ENCODE measurements at places on chromosomes 5 and 9.

GRCh38 chr5:85069659-85070640 lies 685.3 kb upstream of the EDIL3 start:
- DNase-seq: no peak

- peak; percentile 46 for DNase-seq
These were observed 125.4 kb upstream of the ADAMTS16 start for GRCh38 chr5:5014586-5015235.

DNA sequence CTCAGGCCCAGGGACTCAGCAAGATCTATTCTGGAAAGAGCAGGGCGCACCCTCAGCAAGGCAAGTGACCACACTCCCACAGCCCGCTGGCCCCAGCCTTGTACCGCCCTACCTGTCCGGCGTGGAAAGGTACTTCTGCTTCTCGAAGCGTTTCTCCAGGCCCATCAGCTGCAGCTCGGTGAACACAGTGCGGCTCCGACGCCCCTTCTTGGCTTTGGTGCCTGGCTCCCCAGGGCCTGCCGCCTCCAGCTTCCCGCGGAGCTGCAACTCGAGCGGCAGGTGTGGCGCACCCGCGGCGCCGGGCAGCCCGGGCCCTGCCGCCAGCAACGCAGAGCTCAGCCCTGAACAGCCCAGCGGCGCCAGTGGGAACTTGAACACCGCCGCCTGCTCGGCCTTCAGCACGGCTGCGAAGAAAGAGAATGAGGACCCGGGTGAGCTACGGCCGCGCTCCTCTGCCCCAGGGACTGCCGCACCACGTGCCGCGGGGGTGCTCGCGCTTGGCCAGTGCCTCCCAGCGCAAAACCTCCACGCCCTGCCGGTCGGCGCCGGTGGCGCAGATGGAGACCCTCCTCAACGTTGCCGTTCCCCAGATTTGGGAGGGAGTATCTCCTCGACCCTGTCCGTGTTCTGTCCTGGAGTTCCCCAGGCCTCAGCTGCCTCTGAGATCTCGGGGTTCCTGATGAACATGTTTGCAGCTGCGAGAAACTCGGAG lies 2.2 kb downstream of the BARX1 start:
- no peak for DNase-seq

GRCh38 chr5:149936700-149937091 lies 7.9 kb downstream of the PDE6A start:
- DNase-seq: no peak

- no peak for DNase-seq
These were observed 26.4 kb upstream of the LNPEP start for GRCh38 chr5:96909435-96909834.

GRCh38 chr5:115333164-115333563 lies 36.7 kb upstream of the CCDC112 start:
- no peak for DNase-seq

- DNase-seq: no peak
These were observed 143.3 kb downstream of the CMYA5 start for GRCh38 chr5:79832911-79833310.

DNA sequence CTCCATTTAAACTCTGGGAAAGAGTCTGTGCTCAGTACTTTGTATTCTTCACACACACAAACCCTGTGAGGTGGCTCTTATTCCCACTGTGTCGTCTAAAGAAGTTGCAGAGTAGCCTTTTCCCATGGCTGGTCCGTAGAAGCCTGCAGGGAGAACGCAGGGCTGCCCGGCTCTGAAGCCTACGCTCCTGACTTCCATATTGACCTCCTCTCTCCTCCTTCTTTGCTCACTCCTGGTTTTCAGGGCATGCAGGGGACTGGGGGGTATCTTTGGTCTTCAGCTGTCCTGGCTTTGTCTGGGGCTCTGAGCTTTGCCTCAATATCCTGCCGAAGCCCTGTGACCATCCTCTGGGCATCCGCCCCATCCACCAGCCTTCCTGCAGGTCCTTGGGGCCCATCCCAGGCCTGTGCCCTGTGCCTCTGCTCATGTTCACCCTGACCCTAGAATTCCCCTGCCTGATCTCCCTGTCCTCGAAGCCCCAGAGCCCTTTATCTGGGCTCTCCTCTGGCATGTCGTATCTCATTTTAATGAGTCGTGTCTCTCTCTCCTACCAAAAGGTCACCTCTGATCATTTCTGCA lies 83.8 kb upstream of the FSTL4 start:
- no peak for DNase-seq

DNA sequence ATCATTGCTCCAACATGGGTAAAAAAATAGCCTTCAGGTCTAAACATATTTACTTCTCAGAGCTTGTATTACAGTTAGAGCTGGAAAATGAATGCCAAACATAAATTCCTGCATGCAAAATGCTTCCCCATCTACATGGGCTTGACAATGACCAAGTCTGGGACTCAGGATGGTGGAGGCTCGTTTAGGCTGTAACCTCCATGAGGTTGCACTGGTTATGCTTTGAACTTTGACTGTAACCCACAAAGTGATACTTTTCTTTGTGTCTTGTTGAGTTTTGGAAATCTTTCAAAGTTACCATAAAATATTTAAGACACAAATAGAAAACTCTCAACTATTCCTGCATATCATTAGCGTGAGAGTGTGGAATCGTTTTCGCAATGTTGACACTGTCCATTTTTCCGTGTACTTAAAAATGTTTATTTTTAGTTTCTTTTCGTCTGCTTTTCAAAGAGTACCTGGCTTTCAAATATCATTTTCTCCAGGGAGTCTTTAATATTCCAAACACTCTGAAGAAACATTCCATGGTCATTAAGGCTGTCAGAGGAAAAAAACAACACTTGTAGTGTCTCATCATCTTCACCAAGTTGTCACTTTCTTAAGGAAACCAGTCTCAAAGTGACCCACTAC lies 487.8 kb downstream of the ENC1 start:
- DNase-seq: no peak

- DNase-seq: peak; percentile 34
These were observed 23.0 kb downstream of the CDH10 start for GRCh38 chr5:24621792-24622191.

GRCh38 chr5:160466889-160467554 lies 45.4 kb downstream of the PTTG1 start:
- no peak for DNase-seq

- DNase-seq: no peak
These were observed 1057.2 kb upstream of the EDIL3 start for GRCh38 chr5:85441853-85442252.

DNA sequence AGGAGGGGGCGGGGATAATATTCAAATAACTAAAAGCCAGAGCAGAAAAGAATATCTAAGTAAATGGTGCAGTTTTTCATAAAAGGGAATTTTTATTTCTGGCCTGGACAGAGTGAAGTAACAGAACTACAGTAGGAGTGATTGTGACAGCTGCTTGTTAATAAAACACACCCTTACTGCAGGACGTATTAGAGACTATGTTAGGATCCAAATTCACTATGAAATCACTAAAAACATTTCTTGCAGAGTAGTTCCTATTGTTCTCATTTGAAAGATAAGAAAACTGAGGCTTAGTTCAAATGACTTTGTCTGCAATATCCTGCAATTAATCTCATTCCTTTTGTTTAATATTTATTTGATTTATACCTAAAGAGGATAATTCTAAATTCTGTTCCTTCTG lies 39.5 kb downstream of the FAM174A start:
- no peak for DNase-seq

- DNase-seq: peak; percentile 88
These were observed 8.4 kb upstream of the RGS3 start for GRCh38 chr9:113454914-113455761.

- DNase-seq: peak; percentile 86
These were observed at the start of gene LPAR1 for GRCh38 chr9:111038331-111039230. LPAR1 (minus strand) TSS chr9:111038470; CDS start chr9:110972117, 66,353 bp downstream.

DNA sequence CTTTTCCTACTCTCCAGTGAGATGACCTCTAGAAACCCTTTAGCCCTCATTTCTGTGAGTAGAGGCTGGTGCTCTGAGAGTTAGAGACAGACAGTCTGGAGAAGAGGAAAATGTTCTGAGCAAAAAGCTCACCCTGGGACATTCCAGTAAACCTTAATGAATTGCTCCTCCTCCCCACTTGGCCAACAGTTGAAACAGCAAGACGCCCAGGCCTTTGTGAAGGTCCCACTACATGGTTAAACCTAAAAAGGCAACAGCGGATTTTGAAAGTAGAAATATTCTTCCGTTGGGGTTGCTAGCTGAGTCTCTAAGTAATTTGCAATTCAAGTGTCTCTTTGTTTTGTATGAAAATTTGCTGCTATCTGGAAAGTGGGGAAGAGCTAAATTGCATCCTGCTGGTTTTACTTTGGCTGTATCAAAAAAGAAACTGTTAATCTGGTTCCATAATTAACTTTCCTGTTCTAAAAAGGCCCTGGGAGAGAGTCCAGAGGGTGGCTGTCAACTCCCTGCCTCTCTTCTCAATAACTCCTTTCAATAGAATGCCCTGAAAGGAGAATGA lies 63.8 kb downstream of the ATP10B start:
- DNase-seq: no peak

GRCh38 chr9:114390952-114391351 lies 3.2 kb upstream of the AKNA start:
- DNase-seq: no peak

GRCh38 chr5:91076138-91076537 lies 307.0 kb downstream of the ARRDC3 start:
- DNase-seq: no peak

DNA sequence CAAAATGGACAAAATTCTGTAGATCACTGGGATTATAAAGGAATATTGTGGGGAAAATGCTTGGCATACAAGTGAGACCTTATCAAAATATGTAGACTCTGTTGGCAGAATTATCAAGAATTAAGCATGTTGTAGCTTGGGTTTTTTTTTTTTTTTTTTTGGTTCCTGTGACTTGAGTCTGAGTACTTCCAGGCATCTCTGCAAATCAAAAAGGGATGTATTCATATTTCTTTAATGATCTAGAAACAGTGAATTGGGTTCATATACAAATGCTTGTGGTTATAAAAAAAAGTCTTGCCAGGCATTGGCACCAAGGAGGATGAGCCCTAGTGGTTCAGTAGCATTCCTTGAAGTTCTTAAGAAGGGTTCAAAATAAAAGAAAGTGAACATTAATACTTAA lies 292.2 kb downstream of the ARHGAP26 start:
- no peak for DNase-seq

- no peak for DNase-seq
These were observed 84.9 kb upstream of the MEF2C start for GRCh38 chr5:88967633-88968585.

- DNase-seq: no peak
These were observed 10.4 kb upstream of the PCDHGC3 start for GRCh38 chr5:141465351-141465750.

DNA sequence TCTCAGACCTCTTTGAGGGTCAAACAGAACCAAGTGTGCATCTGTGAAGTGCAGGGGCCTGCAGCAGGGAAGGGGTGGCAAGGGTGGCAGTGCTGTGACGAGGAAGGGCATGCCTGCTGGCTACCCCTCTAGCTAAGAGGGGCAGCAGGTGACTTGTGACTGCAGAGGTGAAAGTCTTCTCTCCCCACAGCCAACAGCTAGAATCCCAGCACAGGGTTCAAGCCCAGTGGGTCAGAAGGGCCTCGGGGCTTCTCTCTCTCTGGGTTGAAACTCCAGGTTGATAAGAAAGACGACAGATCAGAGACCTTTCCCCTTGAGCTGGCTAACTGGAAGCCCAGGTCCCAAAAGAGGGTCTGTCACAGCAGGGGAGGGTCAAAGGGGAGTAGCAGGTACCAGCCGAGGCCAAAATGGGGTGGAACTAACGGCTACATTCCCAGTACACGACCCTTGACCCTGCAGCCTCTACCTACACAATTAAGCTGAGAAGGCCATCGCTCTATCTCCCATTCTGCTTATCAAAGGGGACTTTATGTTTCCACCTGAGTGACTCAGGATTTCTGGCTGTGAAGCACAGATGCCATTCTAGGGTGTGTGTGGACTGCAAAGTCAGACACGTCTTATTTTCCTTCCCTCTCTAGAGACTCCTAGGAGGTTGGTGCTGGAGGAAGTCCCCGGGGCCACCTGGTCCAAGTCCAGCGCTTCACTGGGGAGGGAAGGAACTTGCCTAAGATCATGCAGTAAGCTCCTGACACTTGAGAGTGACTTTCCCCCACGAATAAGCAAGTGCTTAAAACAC lies 14.6 kb downstream of the ANKS6 start:
- no peak for DNase-seq

DNA sequence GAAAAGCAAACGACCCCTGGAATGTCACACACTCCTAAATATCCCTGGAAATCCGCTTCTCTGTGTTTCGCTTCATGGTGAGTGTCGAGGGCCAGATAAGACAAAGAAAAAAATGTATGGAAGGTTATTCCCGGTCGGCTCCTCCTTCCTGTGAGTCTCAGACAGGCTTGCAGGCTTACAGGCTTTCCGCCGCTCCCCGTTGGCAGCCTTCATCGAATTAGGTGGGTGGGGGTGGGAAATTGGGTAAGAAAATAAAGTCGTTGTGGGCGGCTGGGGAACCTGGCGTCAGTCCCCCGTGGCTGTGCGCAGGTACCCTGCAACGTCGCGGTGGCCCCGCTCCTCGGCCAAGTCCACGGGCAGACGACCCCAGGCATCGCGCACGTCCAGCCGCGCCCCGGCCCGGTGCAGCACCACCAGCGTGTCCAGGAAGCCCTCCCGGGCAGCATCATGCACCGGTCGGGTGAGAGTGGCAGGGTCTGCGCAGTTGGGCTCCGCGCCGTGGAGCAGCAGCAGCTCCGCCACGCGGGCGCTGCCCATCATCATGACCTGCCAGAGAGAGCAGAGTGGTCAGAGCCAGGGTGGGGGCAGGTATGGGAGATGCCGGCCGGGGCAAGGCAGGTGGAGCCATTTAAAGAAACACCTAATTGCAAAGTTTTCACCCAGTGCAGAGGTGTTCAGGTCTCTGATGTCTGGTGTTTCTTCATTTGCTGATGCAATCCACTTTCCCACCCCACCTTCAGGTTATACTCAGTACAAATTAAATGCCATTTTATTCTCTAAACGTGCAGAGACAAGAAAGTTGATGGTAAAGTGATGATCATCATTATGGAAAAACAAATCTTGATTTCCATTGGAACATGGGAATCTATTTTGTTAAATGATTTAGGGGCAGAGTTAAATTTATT lies 3.2 kb downstream of the CDKN2B start:
- DNase-seq: peak; percentile 19

DNA sequence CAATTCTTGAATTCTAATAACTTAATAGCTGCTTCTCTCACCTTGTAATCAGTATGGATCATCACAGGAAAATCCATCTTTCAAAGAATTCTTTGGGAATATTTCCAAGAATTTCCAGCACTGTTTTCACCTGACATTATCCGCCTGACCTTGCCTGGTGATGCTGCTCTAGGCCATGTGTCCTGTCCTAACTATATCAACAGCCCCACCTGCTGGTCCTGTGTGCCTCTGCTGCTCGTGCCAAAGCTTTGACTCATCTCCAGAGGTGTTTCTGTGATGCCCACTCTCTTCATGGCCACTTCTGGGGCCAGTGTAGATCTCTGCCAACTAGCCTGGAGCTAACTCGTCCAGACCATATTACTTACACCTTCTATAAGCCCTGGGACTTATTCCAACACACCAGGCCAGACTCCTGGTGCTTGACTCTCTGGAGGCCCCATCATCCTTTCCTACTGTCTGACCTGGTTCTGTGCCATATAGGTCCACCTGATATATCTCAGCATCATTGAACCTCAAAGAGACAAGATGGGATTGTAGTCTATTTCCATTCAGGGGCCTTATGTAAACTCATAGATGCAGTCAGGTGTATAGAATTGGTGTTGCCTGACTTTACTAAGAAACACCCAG lies 67.5 kb upstream of the CKMT2 start:
- peak; percentile 44 for DNase-seq
